Lung (tissue), 17 donors: ENCODE measurements at places on chromosomes 7 and 10.
A peak's percentile ranks its signal among the peaks of the same experiment; 100 is the strongest.

DNA sequence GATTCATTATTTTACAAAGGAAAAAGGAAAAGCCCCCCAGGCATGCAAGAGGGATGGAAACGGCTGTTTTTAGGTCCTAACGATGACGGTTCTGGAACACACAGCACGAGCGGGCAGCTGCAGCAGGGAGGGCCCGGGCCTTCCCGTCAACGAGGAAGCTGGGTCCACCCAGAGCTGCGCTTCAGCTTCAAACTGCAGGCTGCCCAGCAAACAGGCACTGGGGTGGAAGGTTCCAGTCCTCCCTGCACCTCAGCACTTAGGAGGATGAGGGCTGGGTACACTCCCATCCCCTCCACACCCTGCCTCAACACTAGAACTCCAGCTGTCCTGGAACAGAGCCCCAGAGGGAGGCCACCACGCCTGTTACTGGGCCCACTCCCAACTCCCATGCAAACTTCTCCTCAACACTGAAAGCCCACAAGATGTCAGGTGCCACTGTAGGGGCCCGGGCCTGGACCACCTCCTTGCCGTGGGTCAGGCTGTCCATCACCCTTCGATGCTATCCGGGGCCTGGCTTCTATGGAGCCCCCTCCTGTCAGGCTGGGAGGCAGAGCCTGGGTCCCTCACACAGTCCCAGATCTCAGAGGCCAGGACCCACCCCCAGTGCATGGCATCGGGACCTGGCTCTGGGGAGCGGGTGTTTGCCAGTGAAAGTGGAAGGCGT is 33.0 kb downstream of the PAPOLB start:
- DNase-seq, result peak; percentile 10

- no peak for DNase-seq
These were observed 482.8 kb downstream of the GFRA1 start for GRCh38 chr10:115790220-115790619.

- no peak for DNase-seq
These were observed 32.6 kb upstream of the HERPUD2 start for GRCh38 chr7:35727571-35727970.

DNA sequence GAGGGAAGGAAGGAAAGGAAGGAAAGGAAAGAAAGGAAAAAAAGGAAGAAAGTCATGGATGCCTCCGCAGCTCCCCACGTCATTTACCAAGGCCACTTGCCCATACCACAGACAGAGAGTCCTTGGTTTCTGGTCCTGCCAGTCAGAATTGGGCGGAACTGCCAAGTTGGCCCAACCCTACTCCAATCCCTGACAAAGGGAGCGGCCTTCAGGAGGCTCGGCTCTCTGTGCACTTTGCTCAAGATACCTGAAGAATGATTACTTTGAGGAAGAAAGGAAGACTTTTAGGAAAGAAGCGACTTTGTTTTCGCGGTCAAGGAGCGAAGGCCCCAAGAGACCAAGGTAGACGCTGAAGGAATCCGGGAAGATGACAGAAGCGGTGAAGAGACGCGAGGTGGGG is 49.1 kb upstream of the FXYD4 start:
- DNase-seq, result no peak

GRCh38 chr7:74387606-74388005 is 66.1 kb upstream of the GTF2IRD1 start:
- DNase-seq, result no peak

GRCh38 chr10:80760914-80761371 is 223.2 kb downstream of the SH2D4B start:
- no peak for DNase-seq

GRCh38 chr7:11831156-11831735 is 752 bp downstream of the THSD7A start:
- peak; percentile 33 for DNase-seq

GRCh38 chr10:62589689-62590088 is 214.8 kb upstream of the ADO start:
- no peak for DNase-seq

DNA sequence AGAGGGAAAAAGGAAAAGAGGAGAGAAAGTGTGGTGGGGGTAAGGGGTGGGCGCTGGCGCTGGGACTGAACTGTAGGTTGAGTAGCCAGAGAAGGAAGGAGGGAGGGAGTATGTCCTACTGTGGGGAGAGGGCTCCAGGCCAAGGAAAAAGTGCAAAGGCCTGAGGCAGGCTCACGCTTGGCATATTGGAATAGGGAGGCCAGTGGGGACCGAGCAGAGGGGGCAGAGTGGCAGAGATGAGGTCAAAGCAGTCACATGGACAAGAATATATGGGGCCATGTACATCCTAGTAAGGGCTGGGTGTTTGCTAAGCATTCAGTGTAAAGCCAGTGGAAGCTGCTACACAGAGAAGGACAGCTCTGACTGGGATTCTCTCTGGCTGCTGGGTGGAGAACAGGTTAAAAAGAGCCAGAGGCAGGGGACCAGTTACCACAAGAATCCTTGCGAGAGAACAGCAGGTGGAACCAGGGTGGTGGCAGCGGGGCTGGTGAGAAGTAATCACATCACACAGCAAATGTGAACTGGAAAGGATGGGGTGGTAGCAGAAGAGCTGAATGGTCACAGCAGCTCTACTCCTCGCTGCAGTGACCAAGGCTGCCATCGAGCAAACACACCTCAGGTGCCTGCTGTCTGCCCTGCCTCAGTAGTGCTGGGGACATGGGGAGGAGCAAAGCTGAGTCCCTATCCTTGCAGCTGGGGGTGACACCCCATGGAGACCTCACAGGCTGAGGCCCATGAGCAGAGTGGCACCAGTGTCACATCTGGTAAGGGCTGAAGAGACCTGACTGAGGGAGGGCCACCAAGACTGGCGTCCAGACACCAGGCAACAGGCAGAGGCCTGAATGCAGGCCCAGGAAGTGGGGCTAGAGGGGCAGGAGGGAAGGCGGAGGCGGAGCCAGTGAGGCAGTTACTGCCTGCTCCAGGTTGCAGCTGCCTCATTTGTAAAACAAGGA is 39.5 kb downstream of the FAM53B start:
- no peak for DNase-seq

GRCh38 chr7:81669476-81670105 is 100.3 kb downstream of the HGF start:
- no peak for DNase-seq
